ENCODE measurements at places on chromosomes 6 and 20.
A peak's percentile ranks its signal among the peaks of the same experiment; 100 is the strongest.

- DNase-seq: no peak
Measured at GRCh38 chr6:67717281-67717680, 917.8 kb upstream of the ADGRB3 start.

DNA sequence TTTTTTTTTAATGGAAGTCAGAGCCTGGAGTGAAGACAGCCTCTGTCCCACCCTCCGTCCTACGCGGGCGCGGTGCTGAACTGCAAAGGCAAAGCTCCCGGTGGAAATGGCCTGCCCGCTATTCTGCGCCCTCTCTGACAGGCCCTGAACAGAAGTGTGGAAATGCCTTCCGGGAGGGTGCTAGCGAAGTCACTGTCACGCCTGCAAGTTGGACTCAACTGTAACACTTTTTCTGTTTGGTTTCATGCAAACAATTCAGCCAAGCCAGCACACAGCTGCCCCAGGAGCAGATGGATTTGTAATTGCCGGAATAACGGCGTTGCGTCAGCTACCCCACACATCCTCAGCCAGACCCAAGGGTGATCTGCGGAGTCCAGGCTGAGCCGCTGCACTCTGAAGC is 107.6 kb downstream of the PSMB1 start:
- no peak for DNase-seq

DNA sequence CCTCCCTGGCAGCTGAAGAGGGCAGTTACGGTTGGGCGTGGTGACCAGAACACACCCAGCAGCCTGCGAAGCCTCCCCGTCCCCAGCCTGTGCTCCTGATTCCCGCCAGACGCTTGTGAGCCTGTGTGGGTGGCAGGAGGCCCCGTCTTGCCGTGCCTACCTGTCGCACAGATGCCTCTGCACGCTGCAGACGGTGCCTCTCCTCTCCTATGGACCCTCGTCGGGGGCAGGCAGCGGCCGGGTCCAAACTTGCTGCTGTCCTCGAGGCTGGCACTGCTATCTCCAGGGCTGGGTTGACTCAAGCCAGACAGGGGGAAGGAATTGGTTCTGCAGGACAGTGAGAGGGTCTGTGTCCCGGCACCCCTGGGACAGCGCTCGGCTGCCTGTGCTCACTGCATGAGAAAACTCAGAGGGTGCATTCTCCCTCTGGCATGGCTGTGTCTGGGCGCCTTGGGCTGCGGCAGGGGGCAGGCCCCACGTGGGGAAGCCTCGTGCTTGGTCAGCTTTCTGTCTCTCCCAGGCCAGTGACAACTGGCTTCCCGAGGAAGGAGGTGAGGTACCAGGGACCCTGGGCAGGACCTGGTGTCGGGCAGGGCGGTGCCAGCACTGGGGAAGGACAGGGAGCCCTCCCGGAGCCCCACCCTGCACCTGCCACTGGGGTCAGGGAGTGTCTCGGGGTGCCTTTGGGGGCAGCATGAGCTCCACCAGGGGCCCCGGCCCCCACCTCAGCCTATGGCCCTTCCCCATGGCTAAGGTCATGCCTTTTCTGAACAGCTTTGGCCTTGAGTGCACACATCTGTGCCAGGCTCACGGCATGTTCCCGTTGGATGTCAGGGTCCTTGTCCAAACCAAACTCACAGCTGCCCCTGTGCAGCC is 127.5 kb downstream of the TAF4 start:
- DNase-seq: no peak

- DNase-seq: peak; percentile 59
Measured at GRCh38 chr20:7637184-7637583, 303.1 kb downstream of the HAO1 start.

DNA sequence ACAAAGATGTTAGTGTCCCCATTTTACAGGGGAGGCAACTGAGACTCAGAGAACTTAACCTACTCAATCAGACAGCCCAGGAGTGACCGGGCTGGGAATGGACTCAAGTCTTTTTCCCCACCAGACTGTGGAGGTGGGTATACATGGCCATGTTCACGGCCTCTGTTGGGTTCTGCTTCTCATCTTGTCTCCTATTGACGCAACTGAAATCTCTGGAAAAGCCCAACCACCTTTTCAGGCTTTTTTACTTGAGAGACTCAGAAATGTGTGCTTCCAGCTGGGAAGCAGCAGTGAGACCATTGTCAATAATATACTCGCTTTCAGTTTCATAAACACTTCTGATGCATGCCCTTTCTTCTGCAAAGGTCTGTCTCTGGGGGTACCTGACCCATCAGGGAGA is 70.7 kb downstream of the SOBP start:
- DNase-seq: no peak

DNA sequence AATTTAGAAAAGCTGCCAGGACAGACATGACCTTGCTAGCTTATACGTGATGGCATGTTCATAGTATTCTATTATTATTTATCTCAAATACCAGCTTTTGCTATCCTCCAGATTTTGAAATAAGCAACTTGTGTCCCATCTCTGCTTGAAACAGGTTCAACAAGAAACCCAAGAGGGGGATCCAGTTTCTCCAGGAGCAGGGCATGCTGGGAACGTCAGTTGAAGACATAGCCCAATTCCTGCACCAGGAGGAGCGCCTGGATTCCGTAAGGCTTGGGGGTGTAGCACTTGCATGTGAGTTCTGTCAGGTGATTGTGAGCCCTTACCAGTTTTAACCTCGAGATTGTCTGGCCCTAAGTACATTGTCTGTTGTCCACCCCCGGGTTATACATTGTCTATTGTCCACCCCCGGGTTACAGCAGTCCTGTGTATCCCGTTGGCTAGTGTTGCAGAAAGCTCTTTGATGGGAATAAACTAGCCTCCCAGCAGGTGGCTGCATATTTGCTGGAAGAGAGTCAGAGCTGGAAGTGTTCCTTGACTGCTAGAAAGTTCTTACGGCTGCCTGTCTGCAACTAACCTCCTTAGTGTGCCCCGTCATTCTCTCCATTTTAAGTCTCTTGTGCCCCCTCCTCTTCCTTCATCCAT is 61.4 kb upstream of the CSE1L start:
- DNase-seq: no peak
